Right ventricle myocardium superior (tissue), 1 donor: ENCODE measurements at places on chromosomes 16 and 17. TPM values are rescaled to one million over a fixed set of nuclear protein-coding genes. Genes with fewer than 3 reads are reported as not detected.
A peak's percentile ranks its signal among the peaks of the same experiment; 100 is the strongest.

DNA sequence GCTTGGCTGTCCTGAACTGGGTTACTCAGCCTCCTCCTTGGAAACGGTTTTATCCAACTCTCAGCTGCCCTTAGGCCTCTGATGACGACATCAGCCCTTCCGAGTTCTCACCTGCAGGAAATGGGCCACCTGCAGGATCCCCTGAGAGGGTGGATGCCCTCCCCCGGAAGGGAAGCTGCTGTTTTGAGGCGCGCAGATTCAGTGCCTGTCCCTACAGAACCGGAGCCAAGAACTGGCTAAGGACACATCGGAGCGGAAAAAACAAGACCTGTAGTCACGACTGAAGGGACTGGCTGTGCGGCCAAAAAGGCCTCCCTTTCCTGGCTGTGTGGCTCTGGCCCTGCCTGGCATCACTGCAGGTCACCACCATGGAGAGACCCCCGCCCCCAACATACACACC, 11.7 kb upstream of the C16orf95 start:
- DNase-seq: peak; percentile 34

GRCh38 chr17:47792979-47793378, 28.6 kb downstream of the OSBPL7 start:
- no peak for DNase-seq

DNA sequence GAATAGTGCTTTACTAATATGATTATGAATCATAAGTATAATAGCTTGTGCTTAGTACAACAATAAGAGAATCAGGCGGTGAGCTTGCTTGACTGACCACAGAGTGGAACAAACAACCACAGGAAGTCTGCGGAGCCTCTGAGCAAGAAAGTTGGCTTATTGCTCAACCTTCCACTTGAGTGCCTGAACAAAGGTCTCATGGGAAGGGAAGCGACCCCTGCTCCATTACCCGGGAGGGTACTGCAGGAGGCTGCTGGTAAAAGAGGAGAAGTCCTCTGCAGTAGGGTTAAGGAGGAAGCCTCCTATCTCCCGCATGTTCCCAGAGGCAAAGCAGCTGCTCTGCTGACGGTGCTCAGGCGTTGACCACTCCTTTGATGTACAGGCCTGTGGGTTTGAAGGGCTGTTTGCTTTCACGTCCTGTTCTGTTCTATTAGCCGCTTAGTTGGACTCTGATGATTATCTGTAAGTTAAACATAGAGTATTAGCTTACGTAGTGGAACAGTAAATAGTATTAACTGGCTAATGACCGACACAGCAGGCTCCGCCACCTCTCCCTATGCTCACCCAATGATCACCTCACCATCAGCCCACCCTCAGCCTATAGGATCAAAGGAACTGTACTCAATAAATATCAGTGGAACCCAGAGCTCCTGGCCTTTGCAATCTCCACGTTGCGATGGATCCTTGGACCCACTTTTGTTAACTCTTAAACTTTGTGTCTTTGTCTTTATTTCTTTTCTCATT, 17.5 kb downstream of the ALOX15B start:
- DNase-seq: peak; percentile 58

DNA sequence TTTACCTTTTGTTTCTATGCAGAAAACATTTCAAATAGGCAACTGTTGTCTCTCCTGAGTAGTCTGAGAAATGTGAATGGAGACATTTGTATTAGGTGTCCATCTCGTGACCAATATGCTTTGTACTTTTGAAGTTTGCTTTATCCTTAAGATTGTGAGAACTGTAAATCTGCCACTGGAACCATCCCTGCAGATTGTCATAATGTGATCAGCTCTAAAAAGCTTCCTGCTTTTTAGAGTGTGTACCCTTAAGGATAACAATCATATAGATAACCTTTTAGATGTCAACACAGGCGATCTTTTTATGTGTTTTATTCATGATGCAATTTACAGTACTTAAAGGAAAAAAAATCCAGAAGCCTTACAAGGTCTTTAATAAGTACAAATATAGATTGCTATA, 63.5 kb downstream of the PRKCA start:
- no peak for DNase-seq

Gene PIGQ
- total RNA-seq: 18.0 TPM

Gene HSD17B1
- 0.78 TPM for total RNA-seq
